Fibroblast of pulmonary artery (primary cell): ENCODE measurements at places on chromosomes 5 and 9.

DNA sequence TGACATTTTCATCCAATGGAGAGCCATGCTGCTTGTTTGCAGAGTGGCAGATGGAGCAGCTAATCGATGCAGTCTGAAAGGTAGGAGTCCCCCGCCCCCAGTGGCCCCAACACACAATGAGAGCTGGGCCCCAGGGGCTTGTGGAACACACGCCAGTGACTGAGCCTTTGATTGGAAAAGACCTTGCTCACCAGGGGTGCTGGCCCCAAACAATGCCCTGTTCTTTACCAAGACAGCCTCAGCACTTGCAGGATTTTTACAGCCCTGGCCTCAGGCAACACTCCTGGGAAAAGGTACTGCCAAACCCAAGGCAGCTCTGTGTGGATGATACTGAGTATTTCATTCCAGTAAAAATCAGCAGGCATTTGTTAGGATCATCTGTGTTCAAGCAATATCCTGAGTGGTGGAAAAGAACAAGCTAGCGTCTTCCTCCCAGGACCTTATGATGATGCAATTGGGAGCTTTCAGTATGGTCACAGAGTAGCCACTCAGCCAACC is 276.8 kb upstream of the CLINT1 start:
- DNase-seq: no peak

- DNase-seq: no peak
Observed at GRCh38 chr9:77877976-77878375, 153.6 kb downstream of the GNAQ start.

DNA sequence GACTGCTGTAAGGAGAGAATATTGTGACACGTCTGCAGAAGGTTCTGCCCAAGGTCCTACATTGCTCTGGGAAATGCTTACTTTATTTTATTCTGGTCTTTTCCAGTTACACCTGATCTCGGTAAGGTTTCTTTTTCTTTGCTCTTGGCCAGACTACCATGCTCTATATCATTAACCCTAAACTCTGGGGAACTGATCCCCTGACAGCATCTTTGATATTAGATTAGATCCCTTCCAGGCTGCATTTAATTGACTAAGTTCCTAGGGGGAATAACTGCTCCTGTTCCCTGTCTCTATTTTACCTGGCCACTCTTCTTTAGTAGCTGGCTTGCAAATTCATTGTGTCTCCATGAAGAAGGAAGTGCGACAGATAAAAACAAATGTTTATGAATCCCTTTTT is 243.5 kb downstream of the MAT2B start:
- no peak for DNase-seq

- no peak for DNase-seq
Observed at GRCh38 chr9:103242025-103242424, 246.9 kb downstream of the CYLC2 start.

DNA sequence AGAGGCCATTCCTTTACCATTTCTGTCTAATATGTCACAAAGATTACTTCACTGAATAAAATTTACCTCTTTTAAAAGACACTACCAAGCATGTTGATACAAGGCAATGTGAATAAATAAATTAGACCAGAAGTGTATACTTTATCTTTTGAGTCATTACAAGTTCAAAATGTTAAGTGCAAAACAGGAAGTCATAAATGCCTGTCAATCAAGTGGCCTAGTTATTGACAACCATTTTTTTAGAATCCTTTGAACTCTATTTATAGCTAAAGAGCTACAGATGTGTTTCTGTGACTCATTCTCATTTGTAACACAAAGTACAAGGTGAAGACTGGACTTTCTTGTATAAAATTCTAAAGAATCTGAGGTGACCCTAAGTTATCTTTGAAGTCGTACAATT is 602.7 kb upstream of the SEMA6A start:
- DNase-seq: no peak

- DNase-seq: no peak
Observed at GRCh38 chr9:116389541-116390302, 236.1 kb downstream of the PAPPA start.
